Calu3 (cell line): ENCODE measurements at places on chromosomes 7 and 10. TPM values are rescaled to one million over a fixed set of nuclear protein-coding genes. Genes with fewer than 3 reads are reported as not detected.
A peak's percentile ranks its signal among the peaks of the same experiment; 100 is the strongest.

Gene WNT8B
- 0.17 TPM in 1 of 2 replicates, not detected in the other for total RNA-seq

DNA sequence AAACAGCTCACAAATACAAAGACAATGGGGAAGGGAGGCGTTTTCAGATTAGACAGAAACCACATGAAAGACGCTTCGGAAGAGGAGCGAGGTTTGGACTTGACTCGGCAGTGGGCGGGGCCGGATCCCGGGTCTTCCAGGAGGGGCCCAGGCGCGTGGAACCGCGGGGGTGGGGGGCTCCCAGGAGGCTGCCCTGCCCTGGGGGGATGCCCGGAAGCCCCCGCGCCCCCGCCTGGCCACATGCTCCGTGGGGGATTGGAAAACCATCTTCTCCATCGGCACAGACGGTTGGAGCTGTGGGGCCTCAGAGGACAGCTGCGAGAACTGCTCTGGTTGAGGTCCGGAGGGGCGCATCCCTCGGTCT lies 186.0 kb upstream of the SHH start:
- no peak for DNase-seq

- DNase-seq = no peak
Measured at GRCh38 chr10:18400906-18401245, 250.5 kb downstream of the NSUN6 start.

DNA sequence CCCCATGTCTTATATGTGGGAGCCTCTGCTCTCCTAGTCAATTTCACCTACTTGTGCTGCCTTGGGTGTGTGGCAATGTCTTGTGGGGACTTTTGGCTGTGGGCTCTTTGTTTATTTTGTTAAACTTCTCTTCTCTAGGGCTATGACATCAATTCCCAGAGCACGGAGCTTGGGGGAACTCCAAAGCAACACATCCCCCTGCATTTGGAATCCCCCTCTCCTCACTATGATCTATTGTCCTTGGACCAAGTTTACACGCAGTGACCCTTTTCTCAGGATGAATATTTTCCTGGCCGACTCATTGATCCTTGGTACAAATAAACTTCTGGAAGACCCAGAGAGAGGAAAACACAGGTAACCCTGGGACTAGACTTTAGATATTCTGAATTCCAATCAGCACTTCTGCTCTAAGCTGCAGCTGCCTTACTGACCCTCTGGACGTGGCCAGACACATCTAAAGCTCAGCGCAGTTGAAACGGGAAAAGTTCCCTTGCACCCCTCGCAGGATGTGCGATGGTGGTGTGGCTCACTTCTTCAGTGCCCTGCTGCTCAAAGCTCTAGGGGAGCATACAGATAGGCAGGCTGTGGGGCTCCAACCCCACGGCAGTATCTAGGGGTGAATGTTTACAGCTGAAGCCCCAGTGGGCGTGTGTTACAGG lies 110.8 kb downstream of the TMEM178B start:
- DNase-seq = no peak

GRCh38 chr7:3282457-3282856 lies 18.6 kb upstream of the SDK1 start:
- DNase-seq = no peak

DNA sequence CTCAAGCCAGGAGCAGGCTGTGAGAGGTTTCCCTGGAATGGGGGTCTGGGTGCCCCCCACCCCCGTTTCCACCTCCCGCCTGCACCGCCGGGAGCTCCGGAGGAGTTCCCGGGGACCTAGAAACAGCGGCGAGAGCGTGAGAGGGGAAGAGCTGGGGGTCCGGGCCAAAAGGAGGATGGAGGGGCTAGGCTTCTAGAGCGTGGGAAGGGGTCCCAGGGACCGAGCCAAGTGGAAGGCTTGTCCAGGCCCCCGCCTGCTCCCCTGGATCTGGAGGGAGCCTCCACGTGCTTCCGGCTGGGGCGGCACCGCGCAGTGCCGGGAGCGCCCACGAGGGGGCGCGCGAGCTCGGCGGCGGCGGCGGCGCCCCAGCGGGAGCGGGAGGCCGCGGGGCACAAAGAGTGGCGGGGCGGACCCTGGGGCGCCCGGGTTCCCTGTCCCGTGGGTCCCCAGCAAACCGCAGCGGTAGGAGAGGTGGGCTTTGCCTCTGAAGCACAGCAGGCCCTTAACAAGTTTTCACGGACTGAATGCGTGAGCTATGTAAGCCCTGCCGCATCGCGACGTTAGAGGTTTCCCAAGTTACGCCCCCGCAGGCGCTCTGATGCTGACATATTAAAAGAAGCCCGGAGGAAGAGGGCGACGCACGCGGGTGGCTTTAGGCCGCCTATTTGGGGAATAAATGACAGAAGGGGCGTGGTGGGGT lies 104.4 kb upstream of the LRRC4 start:
- peak; percentile 72 for DNase-seq

Gene HOXA10
- total RNA-seq = 11.8 and 12.1 TPM in 2 replicates

DNA sequence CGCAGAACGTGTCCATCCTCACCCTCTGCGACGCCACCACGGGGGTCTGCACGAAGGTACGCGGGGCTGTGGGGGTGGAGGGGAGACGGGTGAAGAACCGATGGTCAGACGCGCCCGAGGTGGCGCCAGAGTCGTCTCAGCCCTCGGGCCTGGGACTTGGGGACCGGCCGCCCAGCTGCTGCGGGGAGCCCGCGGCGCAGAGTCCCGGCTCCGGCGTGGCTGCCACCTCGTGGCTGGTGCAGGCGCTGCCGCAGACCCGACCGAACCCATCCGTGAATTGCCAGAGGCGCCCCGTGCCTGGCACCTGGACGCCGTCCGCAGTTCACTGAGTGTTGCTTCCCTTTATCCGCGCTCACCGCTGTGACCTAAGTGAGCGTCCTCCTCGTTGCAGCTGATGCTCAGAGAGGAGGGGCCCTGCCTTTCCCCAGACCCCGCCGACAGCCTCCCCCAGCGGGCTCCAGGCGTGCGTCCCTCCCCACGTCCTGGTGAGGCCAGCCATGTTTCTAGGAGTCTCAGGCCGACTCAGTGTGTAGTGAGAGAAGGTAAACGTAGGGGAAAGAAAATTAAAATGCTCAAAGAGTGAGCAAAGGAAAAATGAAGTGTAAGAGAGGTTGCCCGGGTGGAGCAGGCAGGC lies 208.7 kb downstream of the PAXIP1 start:
- DNase-seq = no peak

DNA sequence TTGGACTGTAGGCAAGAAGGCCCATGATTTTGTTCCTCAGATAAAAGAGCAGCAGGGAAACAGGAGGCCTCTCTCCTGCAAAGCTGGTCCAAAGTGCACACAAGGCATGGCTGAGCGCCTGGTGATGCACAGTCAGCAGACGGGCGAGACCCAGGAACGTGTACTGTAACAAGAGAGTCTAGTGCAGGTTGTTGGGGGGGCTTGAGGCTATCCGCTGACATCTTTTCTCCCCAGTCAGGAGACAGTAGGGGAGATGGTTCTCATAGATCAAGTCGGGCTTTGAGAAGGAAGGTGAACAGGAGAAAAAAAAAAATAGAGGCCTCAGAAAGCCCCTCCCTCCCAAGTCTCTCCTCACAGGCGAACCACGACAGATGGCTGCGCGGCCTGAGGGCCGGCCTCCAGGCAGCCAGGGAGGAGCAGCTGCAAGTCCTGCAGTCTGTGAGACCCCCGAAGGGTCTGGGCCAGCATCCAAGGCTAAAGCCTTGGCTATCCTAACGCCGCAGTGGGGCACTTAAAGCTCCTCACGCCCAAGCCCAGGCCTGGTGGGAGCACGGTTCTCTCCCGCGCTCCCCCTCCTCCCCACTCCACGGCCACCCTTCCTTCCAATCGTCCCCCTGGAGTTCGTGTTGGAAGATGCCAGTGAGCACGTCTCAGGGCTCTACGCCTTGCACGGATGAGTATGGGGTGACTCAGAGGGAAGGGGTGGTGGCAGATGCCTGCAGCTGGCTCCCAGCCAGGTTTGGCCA lies 68.3 kb downstream of the PRKAG2 start:
- peak; percentile 62 for DNase-seq

Gene MRC1
- 0.09 TPM in 1 of 2 replicates, not detected in the other for total RNA-seq

DNA sequence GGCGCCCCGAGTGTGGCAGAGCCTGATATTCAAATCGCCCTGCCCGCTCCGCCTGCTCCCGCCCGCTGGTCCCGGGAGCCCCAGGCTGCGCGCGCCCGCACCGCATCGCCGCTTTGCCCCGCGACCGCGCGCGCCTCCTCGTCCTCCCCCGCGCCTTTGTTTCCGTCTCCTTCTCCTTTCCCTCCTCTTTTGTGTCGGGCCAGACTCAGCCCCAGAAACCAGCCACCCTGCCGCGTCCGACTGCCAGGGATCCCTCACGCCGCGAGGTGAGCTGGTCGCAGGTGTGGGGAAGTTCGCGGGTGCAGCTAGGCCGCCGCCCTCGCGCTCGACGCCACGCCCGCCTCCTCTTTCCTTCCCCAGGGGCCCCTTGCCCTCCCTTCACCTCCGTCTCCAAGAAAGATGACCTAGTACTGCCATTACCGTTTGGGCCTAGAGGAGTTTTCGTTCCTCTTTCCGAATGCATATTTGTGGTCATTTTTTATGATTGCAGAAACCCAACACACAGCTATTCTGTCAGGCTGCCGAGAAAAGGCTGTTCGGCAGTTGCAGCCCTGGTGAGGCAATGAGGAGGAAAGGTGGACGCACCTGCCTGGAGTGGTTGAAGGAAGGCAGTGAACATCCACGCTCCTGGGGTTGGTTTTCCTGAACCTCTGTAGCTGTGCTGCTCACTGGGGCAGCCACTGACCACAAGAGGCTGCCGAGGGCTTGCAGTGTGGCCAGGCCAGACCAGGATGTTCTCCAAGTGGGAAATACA lies 107.3 kb downstream of the SNX10 start:
- peak; percentile 72 for DNase-seq

GRCh38 chr7:78780560-78780959 lies 672.9 kb downstream of the MAGI2 start:
- DNase-seq = no peak

DNA sequence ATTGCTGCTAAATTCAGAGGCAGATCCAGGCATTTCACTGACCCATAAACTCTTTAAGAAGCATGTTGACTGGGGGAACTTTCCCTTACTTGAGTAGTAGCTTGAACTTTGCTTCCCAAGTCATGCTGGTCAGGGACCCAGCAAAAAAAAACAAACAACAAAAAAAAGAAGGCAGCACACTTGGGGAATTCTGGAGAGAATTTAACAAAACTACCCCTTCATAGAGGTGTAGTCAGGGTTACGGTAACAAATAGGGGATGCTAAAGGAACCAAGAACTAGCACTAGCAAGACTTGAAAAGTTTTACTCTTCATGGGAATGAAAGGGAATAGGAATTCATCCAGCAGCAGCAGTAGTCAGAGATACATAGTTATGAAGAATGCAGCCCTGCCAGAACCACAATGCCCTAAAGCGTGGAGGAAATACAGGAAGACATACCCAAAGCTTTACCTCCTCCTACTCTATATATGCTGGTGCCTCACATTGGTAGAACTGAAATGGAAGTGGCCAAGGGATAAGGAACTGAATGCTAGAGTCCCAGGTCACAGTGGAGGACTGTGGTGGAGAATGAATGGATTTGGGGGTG lies 67.3 kb downstream of the PHYHIPL start:
- DNase-seq = no peak

- no peak for DNase-seq
Measured at GRCh38 chr7:19957664-19958063, 184.2 kb upstream of the TMEM196 start.

- peak; percentile 45 for DNase-seq
Measured at GRCh38 chr7:50450590-50451032, 461 bp upstream of the FIGNL1 start.

GRCh38 chr7:134262322-134262721 lies 54.4 kb downstream of the SLC35B4 start:
- no peak for DNase-seq

Gene PON1
- total RNA-seq = 0.71 TPM in 1 of 2 replicates, not detected in the other

Gene HECW1
- total RNA-seq = 0.17 and 0.33 TPM in 2 replicates

DNA sequence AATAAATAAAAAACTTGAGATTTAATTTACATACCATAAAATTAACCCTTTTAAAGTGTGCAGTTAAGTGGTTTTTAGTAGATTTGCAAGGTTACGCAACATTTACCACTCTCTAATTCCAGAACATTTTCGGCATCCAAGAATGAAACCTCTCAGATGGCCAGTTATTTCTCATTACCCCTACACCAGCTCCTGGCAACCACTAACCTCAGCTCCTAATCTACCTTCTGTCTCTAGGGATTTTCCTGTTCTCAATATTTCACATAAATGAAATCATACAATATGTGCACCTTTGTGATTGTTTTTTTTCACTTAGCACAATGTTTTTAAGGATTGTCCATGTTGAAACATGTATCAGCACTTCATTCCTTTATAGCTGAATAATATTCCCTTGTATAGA lies 45.1 kb downstream of the INPP5F start:
- no peak for DNase-seq

GRCh38 chr10:129960481-129961156 lies 3.5 kb downstream of the EBF3 start:
- DNase-seq = no peak

Gene GIMAP6
- not detected in 2 replicates for total RNA-seq

Gene SORCS1
- not detected in 2 replicates for total RNA-seq

- DNase-seq = no peak
Measured at GRCh38 chr7:112399501-112399900, 50.8 kb upstream of the IFRD1 start.

Gene SFXN3
- total RNA-seq = 27.5 and 37.7 TPM in 2 replicates

DNA sequence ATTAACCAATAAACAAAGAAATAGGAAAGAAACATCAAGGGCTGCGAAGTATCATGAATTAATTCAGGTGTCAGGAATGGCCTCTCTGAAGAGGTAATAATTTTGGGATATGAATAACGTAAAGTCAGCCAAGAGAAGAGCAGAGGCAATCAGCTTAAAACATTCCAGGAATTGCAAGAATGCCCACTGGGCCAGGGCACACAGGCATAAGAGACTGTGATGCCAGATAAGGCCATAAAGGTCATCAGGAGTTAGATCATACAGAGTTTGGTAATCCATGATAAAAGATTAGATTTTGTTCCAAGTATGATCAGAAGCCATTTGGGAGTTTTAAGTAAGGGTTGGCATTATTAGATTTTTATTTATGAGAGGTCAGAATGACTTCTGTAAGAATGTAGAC lies 53.2 kb upstream of the ABCB4 start:
- DNase-seq = no peak

Gene PDE6C
- not detected in 2 replicates for total RNA-seq

DNA sequence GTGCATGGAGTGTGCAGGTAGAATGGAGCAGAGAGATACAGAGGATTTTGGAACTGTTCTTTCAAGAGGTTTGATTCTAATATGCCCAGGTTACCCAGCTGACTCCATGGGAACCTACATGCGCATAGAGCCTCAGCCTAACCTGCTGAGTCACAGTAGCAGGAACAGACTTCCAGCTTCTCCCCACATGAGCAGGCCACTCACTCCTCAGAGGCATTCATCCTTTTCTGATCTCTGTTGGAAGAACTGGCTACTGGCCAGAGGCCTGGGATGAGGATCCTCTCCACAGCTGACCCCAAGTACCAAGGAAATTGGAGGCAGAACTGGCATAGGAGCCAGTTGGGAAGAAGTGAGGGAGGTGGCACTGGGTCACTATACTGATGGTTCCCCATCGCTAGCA lies 17.9 kb upstream of the CCSER2 start:
- DNase-seq = no peak

Gene SPDYE2
- not detected in 2 replicates for total RNA-seq

DNA sequence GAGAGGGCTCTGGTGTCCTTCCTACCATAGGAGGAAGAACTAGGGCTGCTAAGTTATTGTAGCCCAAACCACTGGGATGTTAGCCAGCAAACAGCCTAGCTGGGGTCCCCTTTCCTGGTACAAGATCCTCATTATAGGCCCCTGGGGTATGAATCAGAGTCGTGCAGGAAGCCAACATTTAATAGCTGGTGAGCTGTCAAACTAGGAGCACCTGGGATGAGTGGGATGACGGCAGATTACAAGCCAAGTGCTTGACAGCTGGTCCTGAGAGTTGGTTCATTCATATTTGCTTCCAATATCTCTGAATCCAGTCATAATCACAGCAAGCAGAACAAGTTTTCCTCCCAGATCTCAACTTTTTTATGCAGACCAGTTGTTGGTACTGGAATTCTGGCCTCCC lies 25.1 kb upstream of the DNAJB12 start:
- DNase-seq = no peak

- no peak for DNase-seq
Measured at GRCh38 chr7:41873741-41874140, 170.9 kb upstream of the INHBA start.
